Bronchial epithelial cell (primary cell): ENCODE measurements at places on chromosomes 7 and 10. TPM values are rescaled to one million over a fixed set of nuclear protein-coding genes. Genes with fewer than 3 reads are reported as not detected.
A peak's percentile ranks its signal among the peaks of the same experiment; 100 is the strongest.

The C10orf105 gene
- total RNA-seq, result not detected in 2 replicates

The CPN1 gene
- total RNA-seq, result not detected in 2 replicates

The WEE2 gene
- total RNA-seq, result not detected in 2 replicates

The CRHR2 gene
- not detected in 2 replicates for total RNA-seq

The SEMA3E gene
- total RNA-seq, result under 0.01 and 0.13 TPM in 2 replicates

The SLC16A12 gene
- not detected in 2 replicates for total RNA-seq

The HDAC9 gene
- 12.1 and 18.9 TPM in 2 replicates for total RNA-seq

The NPY4R gene
- total RNA-seq, result not detected in 2 replicates

The UROS gene
- total RNA-seq, result 17.4 and 20.5 TPM in 2 replicates

The TUBB8 gene
- not detected in 2 replicates for total RNA-seq

The AKR1C2 gene
- 191 and 222 TPM in 2 replicates for total RNA-seq

The UBTD1 gene
- 11.1 and 12.4 TPM in 2 replicates for total RNA-seq

The METTL27 gene
- 0.26 and 3.3 TPM in 2 replicates for total RNA-seq

DNA sequence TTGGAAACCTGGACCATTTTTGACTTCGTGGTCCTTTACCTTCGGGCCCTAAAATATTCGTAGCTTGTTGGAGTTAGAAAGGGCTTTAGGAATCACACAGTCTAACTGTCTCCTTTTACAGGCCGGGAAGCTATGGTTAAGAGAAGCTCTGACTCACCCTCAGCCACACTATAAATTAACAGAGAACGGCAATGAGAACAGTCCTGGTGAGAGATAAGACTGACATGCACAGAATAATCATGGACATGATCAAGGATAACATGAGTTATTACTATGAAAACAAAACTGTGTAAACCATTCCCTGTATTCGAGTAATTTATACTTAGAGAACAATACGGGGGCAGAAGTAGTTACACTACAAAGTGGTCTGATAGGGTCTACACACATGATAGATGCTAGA is 162.5 kb upstream of the MALRD1 start:
- DNase-seq, result no peak

GRCh38 chr10:92241158-92241500 is 49.7 kb downstream of the CPEB3 start:
- DNase-seq, result no peak

GRCh38 chr10:81179324-81179723 is 641.6 kb downstream of the SH2D4B start:
- DNase-seq, result no peak

- no peak for DNase-seq
Measured at GRCh38 chr10:128527711-128528110, 401.5 kb upstream of the MKI67 start.

DNA sequence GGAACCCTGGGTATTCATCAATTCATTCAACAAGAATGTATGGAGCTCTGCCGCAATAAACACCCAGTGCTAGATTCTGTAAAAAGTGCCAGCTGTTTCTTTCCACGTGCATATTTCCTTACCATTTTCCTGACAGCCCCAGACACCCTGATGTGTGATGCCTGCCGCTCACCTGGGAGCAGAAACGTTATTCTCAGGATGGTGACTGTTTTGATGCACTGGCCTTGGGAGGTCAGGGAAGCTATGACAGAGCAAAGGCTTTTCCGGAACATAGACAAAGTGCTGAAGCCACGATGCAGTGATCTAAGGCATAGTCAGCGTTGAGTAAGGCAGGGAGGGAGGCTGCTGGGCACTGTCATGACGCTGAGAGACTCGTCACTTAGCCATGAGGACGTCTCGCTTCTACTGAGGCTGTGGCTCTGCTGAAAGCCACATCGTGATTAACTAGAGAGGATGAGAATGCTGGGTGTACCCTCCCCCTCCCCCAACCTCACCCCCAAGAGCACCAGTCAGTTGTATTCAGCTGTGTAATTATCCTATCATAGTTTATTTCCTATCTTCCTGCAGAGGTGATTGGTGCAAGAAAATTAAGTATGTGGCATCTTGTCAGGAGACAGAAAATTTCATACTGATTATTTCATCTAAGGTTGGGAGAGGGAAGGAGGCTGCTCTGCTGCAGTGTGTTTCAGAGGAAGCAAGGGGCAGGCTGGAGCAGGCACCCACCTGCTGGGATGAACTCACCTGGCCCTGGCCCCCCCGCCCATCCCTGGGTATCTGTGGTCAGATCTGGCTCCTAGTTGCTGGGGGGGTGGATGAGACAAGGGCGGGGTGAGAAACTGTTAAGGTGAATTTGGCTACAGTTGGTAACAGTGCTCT is 48.8 kb upstream of the SMNDC1 start:
- DNase-seq, result peak; percentile 98

DNA sequence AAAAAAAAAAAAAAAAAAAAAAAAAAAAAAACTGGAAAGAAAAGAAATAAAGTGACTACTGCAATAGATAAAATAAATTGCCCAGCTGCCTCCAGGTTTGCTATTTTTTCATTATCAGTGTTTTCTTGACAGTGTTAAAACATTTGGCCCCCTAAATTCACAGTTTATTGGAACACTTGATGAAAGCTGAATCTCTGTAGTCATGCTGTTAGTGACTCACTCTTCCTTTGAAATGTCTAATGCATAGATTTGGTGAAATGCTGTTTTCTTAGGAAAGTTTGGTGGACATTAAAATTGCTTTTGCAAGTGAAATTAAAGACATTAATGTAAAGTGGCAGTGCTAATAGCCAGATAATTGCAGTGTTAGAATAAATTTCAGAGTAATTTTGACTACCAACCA is 785.2 kb downstream of the NRG3 start:
- DNase-seq, result no peak

- DNase-seq, result no peak
Measured at GRCh38 chr7:122291189-122291588, 13.4 kb downstream of the FEZF1 start.

- no peak for DNase-seq
Measured at GRCh38 chr7:47389171-47389922, 192.6 kb downstream of the TNS3 start.

DNA sequence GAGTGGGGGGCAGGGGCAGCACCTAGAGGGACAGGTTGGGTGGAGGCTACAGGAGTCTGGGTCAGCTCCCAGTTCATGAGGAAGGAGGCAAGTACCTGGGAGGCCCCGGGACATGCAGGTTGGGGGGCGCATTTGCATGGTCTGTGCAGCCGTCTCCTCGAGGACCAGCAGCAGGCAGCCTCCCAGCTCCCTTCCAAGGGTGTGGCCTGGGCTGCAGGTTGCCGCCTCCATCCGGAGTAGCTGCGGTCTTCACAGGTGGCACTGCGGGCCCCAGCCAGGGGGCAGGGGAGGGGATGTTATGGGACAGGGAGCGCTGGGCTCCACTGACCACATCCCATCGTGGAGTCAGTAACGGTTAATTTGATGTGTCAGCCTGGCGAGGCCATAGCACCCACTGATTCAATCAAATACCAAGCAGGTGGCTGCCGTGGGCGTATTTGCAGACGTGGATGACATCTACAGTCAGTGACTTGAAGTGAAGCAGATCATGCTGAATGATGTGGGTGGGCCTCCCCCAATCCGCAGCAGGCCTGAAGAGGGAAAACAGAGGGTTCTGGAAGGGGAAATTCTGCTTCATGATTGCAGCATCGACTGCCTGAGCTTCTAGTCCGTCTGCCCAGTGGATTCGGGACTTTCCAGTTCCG is 81.6 kb downstream of the PRKAG2 start:
- no peak for DNase-seq

DNA sequence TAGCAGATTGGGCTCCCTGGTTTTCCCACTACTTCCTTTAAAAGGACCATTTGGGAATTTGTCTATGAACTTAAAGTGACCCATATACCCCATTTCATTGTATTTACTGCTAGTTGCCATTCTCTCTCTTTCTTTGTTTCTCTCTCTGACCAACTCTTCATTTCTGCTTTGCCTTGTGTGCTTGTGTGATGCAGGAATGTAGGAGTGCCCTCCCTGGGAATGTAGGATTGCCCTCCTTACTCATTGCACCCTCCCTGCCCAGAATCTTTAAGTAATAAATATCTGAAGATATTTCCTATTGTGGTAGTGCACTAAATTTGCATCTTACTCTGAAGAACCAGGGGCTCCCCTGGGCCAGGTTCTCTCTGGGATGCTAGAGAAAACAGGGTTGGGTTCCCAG is 47.3 kb upstream of the KLF14 start:
- no peak for DNase-seq

DNA sequence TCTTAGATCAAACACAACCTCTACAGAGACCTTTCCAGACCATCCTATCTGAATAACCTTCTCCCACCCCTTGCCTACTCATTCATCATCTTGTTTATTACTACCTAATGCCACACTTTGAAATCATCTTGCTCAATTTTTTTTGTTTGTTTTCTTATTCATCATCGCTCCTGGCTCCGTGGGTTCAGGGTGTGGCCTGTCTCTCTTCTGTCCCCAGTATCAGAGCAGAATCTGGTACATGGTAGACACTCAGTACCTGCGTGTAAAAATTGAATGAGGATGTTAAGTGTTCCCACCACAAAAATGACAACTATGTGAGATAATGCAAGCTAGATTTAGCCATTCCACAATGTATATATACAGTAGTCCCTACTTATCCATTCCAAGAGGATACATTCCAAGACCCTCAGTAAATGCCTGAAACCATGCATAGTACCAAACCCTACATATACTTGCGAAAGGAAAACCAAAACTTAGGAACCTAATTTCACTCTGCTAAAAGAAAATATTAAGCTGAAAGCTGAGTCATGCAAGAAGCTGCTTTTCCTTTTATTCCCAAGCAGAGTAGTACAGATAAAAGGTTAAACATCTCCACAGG is 72.1 kb upstream of the SEC61G start:
- DNase-seq, result peak; percentile 94

- no peak for DNase-seq
Measured at GRCh38 chr7:127715272-127715671, 63.3 kb downstream of the SND1 start.

- DNase-seq, result no peak
Measured at GRCh38 chr10:17473228-17473950, 19.0 kb upstream of the ST8SIA6 start.

- no peak for DNase-seq
Measured at GRCh38 chr7:98149116-98149692, 42.5 kb downstream of the LMTK2 start.

DNA sequence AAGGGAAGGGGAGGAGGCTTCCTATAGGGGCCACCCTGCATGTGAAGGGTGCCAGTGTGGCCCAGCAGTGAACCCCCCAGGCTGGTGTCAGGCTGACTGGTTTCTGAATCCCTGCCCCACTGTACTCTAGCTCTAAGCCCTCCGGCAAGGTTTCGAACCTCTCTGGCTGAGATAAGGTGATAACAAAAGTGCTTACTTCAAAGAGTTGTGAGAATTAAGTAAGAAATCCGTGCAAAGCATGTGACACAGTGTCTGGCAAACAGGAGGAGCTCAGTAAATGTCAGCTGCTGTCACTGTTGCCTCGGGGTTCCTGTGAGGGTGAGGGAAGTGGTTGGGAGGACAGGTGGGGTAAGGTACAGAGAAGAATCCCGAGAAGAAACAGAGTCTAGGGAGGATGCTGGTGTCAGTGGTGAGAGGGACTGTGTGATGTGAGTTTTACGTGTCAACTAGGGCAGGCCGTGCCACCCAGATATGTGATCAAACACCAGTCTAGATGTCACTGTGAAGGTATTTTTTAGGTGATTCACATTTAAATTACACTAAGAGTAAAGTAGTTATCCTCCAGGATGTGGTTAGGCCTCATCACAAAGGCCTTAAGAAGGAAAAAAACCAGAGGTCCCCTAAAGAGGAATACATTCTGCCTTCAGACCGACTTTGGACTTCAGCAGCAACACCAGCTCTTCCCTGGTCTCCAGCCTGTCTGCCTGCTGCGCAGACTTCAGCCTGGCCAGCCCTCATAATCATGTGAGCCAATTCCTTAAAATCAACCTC is 64.4 kb downstream of the BPGM start:
- DNase-seq, result peak; percentile 33

GRCh38 chr10:114386452-114386851 is 17.9 kb downstream of the AFAP1L2 start:
- DNase-seq, result no peak

DNA sequence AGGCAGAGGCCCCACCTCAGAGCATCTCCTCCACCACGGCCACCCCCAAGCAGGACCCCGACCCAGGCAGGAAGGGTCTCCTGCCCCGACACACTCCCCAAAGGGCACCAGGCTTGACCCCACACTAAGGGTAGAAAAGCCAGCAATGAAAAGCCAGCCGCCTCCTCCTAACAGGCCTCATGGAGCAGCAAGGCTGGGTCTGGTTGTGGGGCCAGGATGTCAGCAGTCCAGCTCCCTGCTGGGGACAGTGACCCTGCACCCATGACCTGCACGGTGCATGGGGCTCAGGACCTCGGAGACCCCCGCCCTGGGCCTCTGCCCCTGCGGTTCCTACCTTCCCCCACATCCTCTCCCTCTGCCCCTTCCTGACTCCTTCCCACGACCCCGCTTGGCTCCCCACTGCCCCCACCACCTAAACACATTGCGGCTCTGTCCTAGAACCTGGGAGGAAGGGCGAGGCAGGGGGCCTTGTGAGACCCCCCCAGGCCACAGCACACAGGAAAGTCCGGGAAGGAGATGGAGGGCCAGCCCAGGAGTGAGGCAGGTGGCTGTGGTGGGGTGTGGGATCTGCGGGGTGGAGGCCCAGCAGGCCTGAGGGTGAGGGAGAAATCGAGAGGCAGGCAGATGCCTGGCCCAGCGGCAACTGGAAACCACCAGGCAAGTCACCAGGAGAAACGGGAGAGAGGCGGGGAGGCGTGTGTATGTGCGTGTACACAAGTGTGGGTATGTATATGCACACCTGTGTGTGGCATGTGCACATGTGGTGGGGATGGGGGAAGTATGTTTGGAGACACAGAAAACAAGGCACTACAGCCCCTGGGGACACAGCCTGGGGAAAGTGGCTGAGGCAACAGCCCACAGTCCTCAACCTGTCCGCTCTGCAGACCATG is 229.9 kb downstream of the MAD1L1 start:
- DNase-seq, result no peak

GRCh38 chr10:130422366-130423324 is 286.5 kb downstream of the GLRX3 start:
- DNase-seq, result no peak

DNA sequence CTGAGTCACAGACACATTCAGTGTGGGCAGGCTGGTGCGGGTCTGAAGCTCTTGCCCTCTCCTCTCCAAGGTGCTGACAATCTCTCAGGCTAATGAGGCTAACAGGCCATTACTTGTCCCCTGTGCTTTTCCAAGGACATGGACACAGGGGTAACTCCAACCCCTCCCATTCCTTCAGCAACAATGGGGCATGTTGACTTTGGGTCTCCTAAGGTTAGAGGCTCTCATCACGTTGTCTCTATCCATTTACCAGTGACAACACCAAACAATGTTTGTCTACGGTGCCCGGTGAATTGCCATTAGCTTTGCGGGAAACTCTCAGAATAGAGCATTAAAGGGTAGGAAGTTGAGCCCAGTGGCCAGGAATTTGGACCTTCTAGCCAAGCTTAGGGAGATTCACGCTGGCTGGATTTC is 101.6 kb upstream of the TNS3 start:
- DNase-seq, result no peak

- DNase-seq, result peak; percentile 91
Measured at GRCh38 chr10:17923728-17924127, 28.0 kb upstream of the SLC39A12 start.

- no peak for DNase-seq
Measured at GRCh38 chr7:100176096-100177044, 811 bp downstream of the GPC2 start.

- no peak for DNase-seq
Measured at GRCh38 chr7:104795086-104795485, 218.9 kb upstream of the KMT2E start.

GRCh38 chr7:105664816-105665525 is 83.7 kb upstream of the EFCAB10 start:
- no peak for DNase-seq
